Cerebellum (tissue), 4 donors: ENCODE measurements at places on chromosomes 7 and 10.

GRCh38 chr10:130799532-130799931, 512.0 kb downstream of the TCERG1L start:
- no peak for DNase-seq

DNA sequence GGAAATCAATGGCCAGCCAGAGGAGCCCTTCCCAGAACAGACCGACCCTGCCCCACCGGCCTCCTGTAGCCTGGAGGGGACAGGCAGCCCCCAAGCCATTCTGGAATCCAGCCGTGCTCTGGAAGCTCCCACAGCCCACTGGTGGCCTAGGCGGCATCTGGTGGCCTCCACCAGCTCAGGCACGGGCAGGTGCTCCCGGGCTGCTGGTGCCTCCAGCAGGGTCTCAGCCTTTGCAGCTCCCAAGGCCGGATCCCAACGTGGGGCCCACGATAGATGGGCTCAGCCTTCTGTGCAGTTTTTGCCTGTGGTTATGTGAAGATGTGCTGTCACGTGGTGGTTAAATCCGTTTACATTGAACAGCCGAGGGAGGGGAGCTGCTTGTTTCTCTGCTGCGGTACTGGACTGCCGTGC, 44.4 kb downstream of the JAKMIP3 start:
- no peak for DNase-seq

GRCh38 chr10:44935966-44936295, 23.7 kb upstream of the RASSF4 start:
- DNase-seq, result no peak

DNA sequence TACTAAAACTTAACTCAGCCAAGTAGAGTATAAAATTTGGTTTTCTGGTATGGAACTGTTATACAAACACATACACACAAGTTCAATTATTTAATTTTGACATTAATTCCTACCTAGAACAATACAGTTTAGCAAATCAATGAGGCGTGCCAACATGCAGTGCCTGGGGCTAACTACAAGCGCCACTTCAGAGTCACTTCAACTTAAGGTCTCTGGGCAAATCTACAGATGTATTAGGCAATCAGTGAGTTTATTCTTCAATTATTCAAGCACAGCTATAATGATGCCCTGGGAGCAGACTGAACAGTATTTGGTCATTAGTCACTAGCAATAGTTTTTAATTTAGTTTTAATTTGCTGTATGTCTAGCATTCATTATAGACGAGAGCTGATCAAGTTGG, 51.6 kb downstream of the HIBADH start:
- no peak for DNase-seq

- no peak for DNase-seq
These were observed 98.2 kb downstream of the FAM204A start for GRCh38 chr10:118243907-118244306.

GRCh38 chr10:111267673-111268072, 190.8 kb downstream of the ADRA2A start:
- DNase-seq, result no peak

DNA sequence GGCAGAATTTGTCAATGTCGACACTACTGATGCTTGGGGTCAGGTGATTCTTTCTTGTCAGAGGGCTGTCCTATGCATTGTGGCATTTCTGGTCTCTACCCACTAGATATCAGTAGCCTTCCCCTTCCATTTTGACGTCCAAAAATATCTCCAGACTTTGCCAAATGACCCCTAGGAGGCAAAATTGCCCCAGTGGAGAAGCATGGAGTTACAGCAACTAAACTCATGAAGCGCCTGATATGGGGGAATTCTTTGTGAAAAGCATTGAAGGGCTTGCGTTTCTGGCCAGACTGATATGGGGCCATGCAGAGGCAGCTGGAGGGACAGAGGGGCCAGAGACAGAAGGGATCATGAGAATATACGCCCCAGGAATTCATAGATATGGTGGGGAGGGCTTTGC, 43.6 kb downstream of the ADRB1 start:
- DNase-seq, result no peak

GRCh38 chr10:132555648-132556575, 18.3 kb downstream of the INPP5A start:
- DNase-seq, result no peak

- no peak for DNase-seq
These were observed 1.4 kb downstream of the CLEC5A start for GRCh38 chr7:141945356-141945755.

- DNase-seq, result peak; percentile 69
These were observed 14.9 kb downstream of the TRIM56 start for GRCh38 chr7:101099969-101100781.

DNA sequence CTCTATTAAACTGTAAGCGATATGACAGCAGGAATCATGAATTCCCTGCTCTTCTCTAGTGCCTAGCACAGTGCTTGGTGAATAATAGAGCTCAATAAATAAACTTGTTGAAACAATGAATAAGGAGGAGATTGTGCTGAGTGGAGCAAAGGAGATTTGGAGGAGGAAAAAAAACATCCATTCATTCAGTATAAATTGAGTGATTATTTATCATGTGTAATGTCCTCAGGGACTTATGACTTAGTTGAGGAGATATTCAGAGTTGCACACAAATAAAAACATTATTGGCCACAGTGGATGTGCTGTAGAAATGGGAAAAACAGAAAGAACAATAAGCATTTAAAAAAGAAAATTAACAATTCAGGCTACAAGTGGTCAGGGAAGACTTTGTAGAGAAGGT, 125.7 kb downstream of the FOXP2 start:
- DNase-seq, result no peak

GRCh38 chr7:106679153-106679931, 18.4 kb upstream of the CCDC71L start:
- DNase-seq, result no peak

DNA sequence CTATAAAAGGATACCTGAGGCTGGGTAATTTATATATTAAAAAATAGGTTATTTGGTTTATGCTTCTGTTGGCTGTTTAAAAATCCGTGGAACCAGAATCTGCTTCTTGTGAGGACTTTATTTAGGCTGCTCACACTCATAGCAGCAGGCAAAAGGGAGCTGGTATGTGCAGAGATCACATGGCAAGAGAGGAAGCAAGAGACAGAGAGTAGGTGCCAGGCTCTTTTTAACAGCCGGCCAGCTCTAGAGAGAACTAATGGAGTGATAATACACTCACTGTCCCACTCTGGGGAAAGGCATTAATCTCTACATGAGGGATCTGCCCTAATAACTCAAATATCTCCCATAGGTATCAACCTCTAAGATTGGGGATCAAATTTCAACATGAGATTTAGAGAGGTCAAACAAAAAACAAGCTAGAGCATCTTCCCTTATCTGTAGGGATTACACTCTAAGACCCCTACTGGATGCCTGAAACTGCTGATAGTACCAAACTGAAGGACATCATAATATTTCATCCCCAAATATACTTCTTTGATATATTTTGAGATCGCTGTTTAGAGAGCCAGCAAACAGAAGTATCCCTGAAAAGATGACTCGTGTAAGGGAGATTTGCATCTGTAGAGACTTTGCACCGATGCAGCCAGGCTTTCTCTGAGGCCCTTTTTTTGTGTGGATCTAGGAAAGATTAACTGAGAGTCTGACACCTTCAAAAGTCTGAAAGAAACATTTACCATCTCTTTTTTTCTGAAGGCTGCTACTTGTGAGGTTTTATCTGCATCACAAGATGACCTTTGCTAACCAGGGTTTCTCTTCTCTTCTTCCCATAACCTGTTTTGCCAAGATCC, 717.0 kb upstream of the MBL2 start:
- DNase-seq, result no peak

- DNase-seq, result no peak
These were observed 21.2 kb downstream of the CYP3A4 start for GRCh38 chr7:99762680-99763327.

GRCh38 chr7:47347816-47348385, 234.0 kb downstream of the TNS3 start:
- DNase-seq, result no peak

DNA sequence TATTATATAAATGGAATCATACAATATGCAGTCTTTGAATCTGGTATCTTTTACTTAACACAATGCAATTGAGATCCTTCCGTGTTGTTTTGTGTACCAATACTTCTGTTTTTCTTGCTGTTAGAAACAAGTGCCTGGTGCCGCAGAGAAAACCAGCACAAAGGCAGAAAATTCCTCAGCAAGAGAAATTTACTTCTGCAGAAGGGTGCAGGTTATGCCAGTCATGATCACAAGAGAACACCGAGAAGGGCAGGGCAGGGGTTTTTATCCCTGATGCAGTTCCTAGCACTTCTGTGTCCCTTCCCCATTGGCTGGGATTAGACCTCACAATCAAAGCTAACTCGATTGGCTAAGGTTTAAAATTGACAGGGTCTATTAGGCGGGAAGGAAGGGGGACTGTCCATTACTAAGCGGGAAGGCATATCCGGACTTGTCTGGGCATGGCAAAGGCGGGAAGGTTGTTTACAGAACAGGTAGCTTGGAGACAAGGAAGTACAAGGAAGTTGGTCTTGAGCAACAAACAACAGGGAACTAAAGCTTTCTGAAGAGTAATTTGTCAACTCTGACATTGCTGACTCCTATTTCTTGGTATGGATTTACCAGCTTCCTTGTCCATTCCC, 2.4 kb upstream of the ZNF33B start:
- no peak for DNase-seq

GRCh38 chr7:12244129-12244528, 33.0 kb downstream of the TMEM106B start:
- no peak for DNase-seq

GRCh38 chr7:81949306-81949705, 179.5 kb upstream of the HGF start:
- no peak for DNase-seq

- DNase-seq, result no peak
These were observed 18.5 kb downstream of the SHH start for GRCh38 chr7:155793720-155794119.

DNA sequence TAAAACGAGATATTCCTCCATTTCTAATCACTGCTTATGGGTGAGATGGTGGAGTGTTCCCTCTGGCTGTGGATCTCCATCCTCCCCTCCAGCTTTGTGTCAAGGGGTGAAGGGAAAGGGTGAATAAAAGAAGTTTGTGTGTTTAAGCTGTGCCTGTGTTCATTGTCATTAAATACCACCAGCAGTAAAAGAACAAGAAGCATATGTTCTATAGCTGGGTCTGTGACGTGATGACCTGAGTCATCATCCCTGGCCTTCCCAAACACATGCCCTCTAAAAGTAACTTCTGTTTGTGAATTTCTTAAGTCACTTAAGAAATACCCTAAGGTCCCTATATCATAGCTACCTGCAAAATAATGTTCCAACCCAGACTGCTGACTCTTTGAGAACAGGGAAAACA, 104.9 kb downstream of the PPP1R17 start:
- no peak for DNase-seq

GRCh38 chr10:95767884-95768556, 12.1 kb downstream of the ENTPD1 start:
- DNase-seq, result no peak

DNA sequence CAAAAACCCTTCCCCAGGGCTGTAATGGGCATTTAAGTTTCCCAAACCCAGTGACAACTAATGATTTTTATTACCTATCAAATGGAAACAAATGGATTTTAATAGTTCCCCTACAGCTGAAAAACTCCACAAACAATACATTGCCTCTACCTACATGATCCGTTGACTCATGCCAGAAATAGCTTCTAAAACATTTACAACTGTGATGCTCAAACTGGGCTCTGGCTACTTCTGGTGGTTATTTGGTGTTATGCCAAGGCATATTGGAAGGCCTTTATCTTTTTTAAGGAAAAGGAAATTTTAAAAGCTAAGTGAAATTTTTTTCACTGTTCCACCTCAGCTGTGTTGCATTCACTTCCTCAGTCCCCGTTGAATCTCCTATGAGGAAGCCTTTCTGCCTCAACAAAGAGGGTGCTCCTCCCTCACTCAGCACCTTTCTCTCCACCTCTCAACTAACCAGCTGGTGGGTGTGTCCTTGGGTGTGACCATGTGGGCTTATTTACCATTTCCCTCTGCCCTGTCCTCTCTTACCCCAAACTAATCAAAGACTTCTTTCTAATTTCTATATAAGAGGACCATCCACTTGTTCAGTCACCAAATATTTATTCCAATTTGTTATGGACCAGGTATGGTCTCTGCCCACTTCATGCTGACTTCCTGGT, 82.9 kb downstream of the PRTFDC1 start:
- DNase-seq, result no peak

- DNase-seq, result no peak
These were observed 93.3 kb downstream of the CHST15 start for GRCh38 chr10:123999956-124000615.

DNA sequence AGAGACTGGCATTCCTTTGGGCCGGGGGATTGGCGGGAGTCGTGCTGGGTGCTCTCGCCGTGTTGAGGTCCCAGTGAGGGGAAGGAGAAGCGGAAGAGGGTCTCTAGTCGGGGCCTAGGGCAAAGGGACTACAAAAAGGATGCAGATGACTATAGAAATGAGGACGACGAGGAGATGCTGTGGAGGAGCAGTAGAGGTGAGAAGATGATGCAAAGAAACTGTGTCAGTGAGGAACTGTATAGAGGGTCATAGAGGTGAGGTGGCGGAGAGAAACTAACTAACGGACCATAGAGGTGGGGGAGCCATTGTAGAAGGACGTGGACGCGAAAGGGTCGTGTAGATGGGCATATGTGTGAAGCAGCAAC, 324 bp downstream of the TWNK start:
- DNase-seq, result no peak

- DNase-seq, result no peak
These were observed 286.8 kb downstream of the PARD3 start for GRCh38 chr10:34528320-34528719.

- DNase-seq, result peak; percentile 1
These were observed 187.6 kb upstream of the ITGB1 start for GRCh38 chr10:33145451-33146188.

DNA sequence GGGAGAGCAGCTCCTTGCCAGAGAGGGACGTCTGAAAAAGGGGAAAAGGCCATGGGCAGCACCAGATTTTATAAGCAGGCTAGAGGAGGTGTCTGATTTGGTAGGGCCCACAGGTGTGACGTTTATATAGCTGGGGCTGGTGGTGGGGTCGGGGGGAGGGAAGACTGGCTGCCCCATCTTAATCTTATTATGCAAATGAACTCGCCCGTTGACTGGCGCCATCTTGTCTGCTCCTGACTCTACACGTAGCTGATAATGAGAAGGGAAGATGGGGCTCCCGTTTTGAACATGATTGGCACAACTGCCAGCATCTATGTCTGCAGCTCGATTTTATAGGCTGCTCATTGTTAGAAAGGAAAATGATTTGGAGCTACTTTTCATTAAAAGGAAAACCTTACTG, 28.6 kb upstream of the CADPS2 start:
- DNase-seq, result no peak

- no peak for DNase-seq
These were observed 304.3 kb downstream of the THSD7A start for GRCh38 chr7:11527707-11528106.

DNA sequence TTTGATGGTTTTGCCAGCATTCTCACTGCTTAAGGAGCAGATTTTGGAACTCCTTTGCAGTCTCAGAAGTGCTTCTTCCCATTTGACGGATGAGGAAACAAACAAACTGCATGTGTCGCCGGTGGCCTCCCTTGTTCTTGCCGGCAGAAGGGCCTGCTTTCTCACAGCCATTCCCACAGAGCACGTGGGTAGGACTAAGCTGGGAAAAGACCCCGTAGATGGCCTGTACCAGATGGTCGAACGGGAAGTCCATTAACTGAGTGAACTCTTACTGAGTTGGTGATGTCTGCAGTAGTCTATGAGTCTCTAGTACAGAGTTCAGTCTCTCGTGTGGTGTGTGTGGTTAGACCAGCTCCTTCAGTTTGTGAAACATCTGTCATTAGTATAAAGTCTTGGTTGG, 131.9 kb downstream of the TRRAP start:
- DNase-seq, result no peak
